ENCODE measurements at places on chromosomes 11 and 22.
A peak's percentile ranks its signal among the peaks of the same experiment; 100 is the strongest.

GRCh38 chr11:537622-538430, 499 bp downstream of the LRRC56 start:
- DNase-seq, result no peak

DNA sequence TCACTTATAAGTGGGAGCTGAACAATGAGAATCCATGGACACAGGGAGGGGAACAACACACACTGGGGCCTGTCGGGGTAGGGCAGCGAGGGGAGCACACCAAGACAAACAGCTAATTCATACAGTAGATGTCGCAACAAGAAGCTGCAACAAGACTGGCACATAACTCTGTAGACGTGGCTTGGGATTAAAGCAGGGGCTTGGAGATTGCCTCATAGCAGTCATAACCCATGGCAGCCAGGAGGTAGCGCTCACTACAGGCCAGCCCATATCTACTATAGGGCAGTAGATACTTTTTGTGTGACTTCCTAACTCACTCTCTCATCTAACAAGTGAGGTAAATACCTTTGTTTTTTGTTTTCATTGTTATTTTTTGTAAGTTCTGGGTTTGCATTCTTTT, 1.7 kb upstream of the OR9G4 start:
- no peak for DNase-seq

- no peak for DNase-seq
Observed at GRCh38 chr11:104524254-104524653, 360.3 kb upstream of the PDGFD start.

- no peak for DNase-seq
Observed at GRCh38 chr22:26075251-26075650, 94.0 kb upstream of the SEZ6L start.

DNA sequence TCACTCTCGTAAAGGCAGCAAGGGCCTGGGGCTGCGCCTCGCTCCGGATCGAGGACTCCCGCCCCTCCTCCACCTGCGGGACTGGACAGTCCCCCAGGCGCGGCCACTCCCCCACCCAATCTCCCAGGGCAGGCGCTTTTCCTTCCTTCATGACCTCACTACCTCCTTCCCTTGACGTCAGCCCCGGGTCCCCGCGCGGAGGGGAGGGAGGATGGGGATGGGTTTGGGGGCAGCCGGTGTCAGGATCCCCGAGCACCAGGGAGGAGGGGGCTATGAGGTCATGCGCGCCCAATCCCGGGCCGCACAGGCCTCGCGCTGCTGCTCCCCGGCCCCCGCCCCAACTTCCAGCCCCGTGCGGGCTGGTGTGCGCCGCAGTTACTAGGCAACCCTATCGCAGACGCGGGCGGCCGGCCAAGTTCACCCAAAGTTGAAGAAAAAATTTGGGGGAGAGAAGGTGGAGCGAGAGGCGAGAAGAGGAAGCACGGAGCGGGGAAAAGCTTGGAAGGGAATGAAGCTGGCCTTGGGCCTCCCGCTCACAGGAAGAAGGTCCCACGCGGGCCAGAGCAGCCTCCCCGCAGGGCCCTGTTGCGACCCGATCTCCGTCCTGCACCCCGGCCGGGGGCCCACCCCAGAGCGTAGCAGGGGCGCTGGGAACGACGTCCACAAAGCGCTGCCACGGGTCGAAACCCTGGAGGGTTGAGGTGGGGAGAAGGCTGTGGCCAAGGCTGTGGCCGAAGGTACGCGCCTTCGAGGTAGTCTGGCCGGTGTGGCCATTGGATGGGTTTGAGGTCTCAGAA, 8.3 kb downstream of the WT1 start:
- DNase-seq, result no peak

GRCh38 chr11:57424137-57424791, 2.7 kb downstream of the SLC43A3 start:
- DNase-seq, result no peak

- DNase-seq, result no peak
Observed at GRCh38 chr11:113818426-113818825, 38.8 kb downstream of the CLDN25 start.

DNA sequence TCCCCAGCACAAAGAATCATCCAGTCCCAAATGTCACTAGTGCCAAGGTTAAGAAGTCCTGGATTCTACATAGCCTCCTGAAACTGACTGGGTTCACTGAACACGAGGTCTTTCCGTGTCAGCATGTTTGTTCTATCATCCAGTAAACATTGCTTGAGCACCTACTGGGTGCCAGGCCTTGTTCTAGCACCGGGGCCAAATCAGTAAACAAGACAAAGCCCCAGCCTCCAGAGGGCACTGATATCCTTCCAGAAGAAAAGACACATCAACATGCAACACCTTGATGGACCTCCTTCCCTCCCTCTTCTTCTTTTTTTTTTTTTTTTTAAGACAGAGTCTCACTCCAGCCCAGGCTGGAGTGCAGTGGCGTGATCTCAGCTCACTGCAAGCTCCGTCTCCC, 26.9 kb downstream of the TPST2 start:
- DNase-seq, result no peak

- DNase-seq, result no peak
Observed at GRCh38 chr22:48234011-48234410, 1471.6 kb downstream of the TBC1D22A start.

GRCh38 chr22:22343581-22344296, 99.2 kb downstream of the VPREB1 start:
- DNase-seq, result no peak

DNA sequence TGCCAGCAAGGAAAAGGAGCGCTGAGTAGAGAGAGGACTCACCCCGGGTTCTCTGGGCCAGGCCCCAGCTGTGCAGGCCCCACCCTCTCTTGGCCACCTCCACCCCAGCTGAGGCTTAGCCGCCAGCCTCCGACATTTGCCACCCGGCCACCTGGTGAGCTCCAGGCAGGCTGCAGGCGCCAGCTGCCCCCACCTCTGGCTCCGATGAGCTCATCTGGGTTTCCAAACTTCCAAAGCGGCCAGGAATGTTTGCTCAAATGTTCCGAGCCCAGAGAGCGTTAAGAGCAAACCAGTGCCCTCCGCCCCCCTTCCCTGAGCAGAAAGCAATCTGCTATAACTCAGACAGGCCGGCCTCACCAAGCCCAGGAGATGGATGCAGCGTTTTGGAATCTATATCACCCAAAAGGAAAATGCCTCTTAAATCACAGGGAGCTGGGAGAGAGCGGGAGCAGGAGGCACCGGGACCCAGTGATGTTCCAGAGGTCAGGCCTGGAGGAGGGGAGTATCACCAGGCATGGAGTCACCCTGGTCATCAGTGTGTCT, 9.1 kb upstream of the MN1 start:
- DNase-seq, result peak; percentile 43

DNA sequence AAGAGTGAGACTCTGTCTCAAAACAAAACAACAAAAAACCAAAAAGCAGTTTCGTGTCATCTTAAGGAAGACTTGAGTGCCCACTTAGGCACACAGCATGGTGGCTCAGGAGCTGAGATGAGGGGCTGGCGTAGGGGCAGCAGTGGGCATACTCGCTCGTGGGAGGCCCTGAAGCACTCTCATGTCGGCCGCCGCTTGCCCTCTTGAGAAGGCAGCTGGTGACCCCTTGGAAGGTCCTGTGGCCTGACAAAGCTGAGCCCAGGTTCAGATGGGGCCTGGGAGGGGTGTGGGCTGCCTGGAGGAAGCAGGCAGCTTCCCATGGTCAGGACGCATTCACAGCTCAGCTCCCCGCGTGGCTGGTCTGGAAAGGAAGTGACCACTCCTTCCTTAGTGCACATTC, 15.0 kb downstream of the MUC5B start:
- no peak for DNase-seq

- no peak for DNase-seq
Observed at GRCh38 chr11:95542868-95543551, 246.6 kb downstream of the FAM76B start.

GRCh38 chr22:39926753-39927152, 25.9 kb downstream of the GRAP2 start:
- DNase-seq, result no peak

DNA sequence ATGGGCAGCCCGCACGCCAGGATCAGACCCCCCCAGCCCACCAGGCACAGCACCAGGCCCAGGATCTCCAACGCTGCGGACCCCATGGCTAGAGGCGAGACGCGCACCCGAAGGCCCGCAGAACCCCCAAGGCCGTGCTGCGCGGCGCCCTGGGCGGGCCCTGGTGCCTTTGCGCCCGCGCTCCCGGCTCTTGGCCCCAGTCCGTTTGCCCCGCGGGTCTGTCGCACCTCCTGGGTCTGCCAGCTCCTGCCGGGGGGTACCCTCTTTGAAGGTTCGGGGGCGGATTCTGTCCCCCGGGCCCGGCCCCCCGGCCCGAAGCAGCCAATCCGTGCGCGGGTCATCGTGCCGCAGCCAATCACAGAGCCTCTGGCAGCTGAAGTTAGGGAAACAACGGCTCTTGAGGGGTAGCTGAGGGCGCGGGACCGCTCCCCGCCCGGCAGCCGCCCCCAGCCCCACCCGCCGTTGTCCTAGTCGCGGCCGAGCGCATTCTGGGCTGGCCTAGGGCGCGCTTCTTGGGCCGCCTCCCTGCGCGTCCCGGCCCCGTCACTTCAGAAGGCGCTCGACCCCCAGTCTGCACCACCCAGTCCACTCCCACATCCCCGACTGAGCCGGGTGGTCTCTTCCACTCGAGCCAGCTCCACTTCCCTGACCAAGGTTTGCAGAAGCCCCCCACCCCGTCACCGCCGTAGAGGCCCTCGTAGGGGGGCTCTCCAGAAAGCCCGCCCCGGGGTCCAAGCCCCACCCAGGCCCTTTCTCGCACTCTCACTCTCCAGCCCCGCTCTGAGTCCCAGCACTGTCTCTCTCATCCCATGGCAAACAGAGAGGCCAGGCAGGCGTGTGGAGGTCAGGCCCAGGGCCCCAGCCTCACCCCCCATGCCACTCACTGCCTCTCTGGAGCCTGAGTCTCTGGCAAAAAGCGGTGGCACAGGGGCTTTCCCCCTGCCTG, at the start of gene CLDN5:
TSS of gene CLDN5 (minus strand) at position 241 of the 946 bp plus-strand sequence. CDS start at position 86, 155 bp downstream.
- no peak for DNase-seq

GRCh38 chr22:48315439-48316256, 1512.0 kb downstream of the BRD1 start:
- DNase-seq, result peak; percentile 36

GRCh38 chr11:14269692-14270573, 89.0 kb downstream of the RRAS2 start:
- DNase-seq, result no peak

- DNase-seq, result no peak
Observed at GRCh38 chr11:1303126-1303821, 6.2 kb downstream of the TOLLIP start.

All from NCI-H1694 (cell line).